MG63 (cell line): ENCODE measurements at places on chromosomes 2 and 18. TPM values are rescaled to one million over a fixed set of nuclear protein-coding genes. Genes with fewer than 3 reads are reported as not detected.

DNA sequence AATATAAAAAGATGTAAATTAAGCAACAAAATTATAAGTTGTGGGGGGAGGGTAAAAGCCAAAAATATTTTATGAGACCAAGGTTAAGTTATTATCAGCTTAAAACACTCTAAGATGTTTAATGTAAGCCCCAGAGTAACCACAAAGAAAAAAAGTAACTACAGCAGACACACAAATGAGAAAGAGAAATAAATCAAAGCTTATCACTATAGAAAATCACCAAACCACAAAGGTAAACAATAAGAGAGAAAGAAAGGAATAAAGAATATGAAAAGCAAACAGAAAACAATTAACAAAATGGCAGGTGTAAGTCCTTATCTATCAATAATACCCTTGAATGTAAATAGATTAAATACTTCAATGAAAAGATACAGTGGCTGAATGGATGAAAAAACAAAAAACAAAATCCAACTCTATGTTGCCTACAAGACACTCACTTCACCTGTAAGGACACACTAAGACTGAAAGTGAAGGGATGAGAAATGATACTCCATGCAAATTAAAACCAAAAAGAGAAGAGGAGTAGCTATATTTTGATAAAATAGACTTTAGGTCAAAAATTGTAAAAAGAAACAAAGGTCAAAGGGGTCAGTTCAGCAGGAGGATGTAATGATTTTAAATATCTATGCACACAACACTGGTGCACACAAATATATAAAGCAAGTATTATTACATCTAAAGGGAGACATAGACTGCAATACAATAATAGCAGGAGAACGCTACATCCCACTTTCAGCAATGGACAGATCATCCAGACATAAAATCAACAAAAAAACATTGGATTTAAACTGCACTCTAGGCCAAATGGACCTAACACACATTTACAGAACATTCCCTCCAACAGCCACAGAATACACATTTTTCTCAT, 80.7 kb downstream of the PTPN2 start:
- DNase-seq: no peak

DNA sequence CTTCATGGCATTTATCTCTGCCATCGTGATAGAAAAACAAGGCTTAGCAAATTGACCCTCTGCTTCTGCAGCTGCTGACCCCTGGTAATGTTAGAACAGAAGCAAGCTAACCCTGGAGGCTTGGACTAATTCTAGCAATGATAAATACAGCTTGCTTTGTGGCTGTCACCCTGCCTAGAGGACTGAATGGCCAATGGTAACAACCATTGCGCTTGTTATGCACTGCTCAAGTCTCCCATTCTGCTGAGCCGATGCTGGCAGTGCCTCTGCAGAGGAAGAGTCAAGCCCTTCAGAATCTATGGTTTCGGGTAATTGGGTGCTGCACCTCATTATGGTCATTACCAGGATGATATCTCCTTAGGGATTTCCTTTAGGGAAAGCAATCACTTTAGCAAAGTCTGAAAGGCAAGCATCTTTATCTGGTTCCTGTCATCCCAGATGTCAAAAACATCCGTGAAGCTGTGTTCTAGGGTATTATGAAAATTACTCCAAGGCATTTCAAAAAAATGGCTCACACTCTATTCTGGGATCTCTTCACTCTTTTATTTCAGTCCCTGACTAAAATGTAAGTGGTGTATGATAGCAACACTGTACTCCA, 186.8 kb upstream of the DLGAP1 start:
- DNase-seq: no peak

DNA sequence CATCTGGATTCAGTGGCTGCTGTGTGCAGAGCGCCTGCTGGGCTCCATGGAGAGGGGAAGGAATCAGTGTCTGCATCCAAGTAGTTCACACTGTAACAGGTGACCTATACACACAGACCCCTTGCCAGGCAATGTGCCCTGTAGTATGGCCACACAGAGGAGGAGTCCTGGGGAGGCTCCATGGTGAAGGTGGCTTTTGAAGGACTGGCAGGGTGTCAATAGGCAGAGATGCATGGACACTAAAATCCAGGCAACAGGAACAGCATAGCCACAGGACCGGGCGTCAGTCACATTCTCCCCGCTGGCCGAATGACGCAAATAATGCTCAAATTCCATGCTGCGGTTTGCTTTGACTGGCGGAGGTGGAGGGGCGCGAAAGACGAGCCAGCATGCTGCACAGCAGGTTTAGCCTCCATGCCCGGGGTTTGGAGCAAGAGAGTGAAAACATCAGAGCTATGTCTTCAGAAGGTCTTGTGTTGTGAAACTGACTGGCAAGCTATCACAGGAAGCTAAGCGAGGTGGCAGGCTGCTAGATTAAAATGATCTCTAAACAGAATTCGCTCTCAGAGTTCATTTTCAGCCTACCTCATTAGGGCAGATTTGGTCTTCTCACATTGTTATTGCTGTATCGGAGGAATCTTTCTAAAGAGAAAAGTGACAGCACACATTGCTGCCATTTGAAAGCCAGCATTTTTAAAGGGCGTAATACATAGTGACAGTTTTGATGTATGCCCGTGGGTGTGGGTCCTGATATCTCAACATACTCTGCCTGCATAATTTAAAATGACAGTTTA, 1.2 kb upstream of the CHMP1B start:
- peak; percentile 65 for DNase-seq

GRCh38 chr2:36594849-36595248, 3.1 kb downstream of the FEZ2 start:
- no peak for DNase-seq

Gene RSAD2
- 1.2 and 6.9 TPM in 2 replicates for total RNA-seq

DNA sequence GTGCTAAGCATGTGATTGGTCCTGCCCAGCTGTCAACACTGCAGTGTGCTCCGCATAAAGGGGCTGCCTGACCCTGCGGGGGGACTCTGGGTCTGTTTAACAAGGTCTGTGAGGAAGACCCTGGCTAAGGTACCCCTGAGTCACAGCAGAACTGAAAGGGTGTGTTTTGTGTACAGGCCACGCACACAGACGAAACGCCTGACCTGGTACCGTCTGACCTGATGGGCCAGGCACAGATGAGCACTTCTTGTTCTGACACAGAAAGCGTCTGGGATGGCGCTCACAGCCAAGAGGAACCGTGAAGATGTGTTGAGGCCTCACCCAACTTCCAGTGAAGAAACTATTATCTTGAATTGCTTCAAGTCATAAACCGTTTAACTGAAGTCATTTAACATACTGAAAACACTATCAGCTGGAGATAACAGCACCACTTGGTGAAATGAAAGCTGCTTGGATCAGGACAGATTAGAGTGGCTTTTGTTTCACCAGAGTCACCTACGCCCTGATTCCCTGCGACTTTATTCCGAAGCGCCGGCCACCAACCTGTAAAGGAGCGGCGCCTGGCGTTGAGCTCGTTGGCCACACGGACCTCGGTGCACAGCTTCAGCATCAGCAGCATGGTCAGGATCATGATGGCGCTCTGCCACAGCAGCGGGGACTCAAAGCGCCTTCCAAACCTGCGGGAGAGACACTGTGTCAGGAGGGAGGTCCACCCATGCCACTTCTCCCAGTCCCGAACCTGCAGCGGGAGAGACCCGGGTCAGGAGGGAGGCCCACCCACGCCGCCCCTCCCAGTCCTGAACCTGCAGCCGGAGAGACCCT, 8.5 kb downstream of the SLC66A2 start:
- no peak for DNase-seq

DNA sequence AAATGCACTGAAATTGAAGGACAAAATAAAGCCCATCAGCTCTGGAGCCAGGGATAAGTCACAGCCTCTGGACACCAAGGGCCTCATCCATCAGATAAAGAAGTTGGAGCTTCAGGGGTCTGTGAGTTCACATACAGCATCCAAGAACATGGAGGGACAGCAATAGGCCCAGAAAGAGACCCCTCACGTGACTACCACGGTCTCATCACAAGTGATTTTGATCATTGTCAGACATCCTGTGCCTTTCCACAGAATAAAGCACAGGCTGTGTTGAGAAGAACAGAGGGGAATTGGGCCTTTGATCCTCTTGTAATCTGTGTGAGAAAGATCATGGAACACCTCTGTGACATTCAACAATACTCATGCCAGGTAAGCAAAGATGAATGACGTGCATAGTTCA, 65.2 kb upstream of the CTAGE1 start:
- no peak for DNase-seq

DNA sequence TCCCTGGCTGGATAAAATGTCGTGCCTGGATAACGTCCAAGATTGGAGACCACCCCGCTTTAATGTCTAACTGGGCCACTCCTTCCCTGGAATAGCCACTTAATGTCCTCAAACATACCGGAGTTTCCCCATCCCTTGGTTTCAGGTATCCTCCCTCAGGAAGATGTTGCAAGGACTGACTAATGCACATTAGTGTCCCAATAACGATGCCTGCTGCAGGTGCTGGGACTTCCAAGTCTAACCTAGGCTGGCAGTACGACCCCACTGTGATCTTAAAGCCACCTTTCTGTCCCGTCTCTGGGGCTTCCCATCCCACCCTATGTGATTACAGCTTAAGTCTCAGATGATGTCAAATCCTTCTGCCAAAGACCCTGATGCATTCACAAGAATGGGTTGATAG, 1.1 kb upstream of the ATP6V1C2 start:
- no peak for DNase-seq

DNA sequence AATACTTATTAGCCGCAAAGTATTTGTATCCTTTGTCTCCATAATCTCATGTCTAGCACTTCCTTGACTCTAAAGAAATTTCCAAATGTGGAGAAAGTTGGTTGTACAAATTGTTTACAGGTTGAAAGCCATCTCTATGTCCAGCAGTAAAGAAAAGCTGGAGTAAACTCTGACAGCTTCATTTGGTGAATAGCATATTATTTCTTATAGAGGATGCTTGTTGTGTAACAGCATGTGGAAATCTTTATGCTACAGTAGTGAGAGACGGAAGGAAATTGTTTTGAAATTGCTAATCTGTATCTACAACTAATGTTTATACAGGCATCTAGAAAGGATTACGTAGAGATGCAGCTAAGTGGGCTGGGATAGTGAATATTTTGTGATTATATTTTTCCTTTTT, 78.5 kb downstream of the UGGT1 start:
- no peak for DNase-seq

GRCh38 chr18:23066060-23066459, 69.2 kb upstream of the CABLES1 start:
- no peak for DNase-seq

DNA sequence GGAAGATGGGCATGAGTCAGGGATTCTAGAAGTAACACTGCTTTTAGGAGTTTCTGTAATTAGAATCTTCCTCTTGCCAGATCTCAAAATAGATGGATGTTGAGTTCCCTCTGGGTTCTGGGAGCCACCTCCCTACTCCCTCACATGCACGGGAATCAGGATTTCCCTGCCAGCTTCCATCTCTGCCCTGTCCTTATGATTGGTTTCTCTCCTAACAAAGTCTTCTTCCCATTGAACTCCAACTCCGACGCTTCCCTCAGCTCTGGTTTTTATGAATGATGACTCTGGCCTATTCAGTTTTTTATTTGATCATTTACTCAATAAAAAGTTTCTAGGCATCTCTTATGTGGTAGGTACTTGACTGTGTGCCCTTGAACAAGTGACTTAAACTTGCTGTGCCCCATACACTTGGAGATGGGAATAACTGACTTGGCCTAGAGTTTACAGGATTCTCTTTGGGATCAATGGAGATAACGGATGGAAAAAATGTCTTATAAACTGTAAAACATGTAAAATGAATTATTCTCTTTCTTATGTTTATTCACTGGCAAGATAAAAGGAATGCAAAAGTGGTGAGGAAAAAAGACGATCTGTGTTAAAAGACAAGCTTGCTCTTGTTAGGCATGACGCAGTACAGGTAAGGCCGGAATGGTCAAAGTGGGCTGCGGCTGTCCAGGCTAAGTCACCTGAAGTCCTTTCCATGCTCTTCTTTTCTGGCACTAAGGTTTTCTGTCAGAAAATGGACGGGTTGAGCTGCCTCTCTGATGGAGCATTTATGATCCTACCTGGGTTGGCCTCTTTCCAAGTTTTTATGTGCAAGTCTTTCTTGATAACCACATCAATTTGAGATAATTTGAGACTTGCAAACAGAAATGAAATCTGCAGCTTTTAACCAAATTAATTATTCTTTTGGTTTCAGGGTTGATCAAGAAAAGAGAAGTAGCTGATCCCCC, 199.6 kb downstream of the MYCN start:
- DNase-seq: no peak

GRCh38 chr2:106695919-106696318, 190.0 kb downstream of the ST6GAL2 start:
- DNase-seq: no peak

Gene TMEM37
- total RNA-seq: 0.56 TPM in 1 of 2 replicates, not detected in the other

- DNase-seq: no peak
Measured at GRCh38 chr18:58168993-58169392, 125.0 kb downstream of the NEDD4L start.

Gene CREB1
- total RNA-seq: 22.3 and 28.2 TPM in 2 replicates

DNA sequence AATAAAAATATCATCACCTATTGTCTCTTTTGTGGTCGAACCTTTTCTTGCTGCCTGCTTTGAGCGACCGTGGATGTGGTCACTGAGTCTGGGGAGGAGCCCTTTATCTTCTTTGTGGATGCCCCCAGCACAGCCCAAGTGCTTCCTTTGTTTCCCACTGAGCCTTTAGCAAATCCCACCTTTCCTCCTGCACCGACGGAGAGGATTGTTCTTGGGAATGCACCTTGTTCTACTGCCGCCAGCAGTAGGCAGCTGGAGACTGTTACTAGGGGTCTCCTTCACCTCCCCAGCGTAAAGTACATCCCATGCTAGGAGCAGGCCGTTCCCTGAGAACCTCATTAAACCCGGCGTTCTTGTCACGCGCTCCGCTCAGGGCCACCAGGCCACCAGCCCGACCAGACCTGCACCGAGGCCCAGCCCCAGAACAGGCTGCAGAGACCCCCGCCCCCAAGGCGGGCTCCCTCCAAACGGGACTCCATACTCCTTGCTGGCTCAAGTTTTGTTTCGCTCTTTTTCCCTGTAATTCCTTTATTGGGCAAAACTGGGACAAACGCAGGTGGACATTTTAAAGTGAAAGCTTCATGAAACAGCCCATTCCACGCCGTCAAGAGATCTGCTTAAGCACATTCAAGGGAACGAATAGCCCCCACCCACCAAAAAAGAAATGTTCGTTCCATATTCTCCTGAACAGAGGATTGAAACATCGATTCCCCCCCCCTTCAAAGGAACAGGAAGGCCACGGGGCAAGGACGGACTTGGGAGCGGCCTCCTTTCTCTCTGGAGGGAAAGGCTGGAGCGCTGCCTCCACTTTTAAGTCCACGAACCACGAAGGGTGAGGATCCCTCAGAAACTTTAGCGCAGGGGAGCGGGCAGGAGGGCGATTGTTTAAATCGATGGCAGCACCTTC, 1.1 kb upstream of the MAT2A start:
- peak; percentile 32 for DNase-seq

- no peak for DNase-seq
Measured at GRCh38 chr18:26618135-26618534, 69.8 kb upstream of the KCTD1 start.
